ENCODE measurements at places on chromosomes 6 and 20.

GRCh38 chr6:41846666-41847237, 48.4 kb downstream of the USP49 start:
- peak; percentile 35 for DNase-seq

DNA sequence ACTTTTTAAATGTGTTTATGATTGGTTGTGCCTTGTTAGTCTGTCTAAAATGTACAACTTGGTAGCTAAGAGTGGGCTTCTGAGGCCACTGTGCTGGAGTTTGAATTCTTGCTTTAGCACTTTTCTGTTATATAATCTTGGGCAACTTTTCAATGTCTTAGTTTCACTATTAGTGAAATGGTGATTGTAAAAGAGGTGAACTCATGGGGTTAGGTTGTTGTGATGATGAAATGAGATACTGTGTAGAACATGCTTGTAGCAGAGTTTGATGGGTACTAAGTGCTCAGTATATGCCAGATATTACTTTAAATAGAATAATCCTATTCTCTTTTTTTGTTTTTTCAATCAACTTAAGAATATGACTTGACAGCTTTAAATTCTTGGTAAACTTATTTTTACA, 624.7 kb downstream of the CD109 start:
- DNase-seq, result no peak

DNA sequence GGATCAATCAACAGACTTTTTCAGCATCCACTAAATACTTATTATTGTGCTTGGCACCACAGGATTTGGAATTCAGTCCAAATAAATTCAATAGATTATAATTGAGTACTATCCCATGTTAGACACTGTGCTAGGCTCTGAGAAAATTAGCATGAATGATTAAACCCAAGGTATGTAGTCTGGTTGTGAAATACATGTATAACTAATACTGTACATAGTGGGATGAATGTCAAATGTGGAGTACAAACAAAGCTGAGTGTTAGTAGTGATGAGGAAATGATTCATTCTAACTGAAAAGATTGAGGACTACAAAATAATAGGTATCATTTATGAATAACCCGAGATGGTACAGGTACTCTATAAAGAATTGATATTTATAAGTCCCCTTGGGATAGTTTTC, 111.9 kb upstream of the FLRT3 start:
- no peak for DNase-seq

GRCh38 chr6:138869398-138869797, 73.5 kb downstream of the ECT2L start:
- no peak for DNase-seq

- DNase-seq, result no peak
Observed at GRCh38 chr6:79431537-79431933, 105.7 kb downstream of the LCA5 start.

DNA sequence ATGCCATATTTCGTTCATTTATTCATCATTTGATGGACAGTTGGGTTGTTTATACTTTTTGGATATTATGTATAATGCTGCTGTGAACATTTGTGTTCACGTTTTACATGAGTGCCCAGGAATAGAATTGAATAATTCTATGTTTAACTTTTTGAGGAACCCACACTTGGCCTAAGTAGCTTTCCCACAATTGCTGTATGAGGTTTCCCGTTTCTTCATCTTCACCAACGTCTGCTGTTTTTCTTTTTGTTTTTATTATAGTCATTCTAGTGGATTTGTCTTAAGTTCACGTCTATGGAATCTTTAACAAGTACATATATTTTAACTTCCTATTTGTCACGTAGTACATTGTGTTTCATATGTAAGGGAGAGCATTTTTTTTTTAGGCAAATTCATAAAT, 110.3 kb downstream of the JARID2 start:
- no peak for DNase-seq

DNA sequence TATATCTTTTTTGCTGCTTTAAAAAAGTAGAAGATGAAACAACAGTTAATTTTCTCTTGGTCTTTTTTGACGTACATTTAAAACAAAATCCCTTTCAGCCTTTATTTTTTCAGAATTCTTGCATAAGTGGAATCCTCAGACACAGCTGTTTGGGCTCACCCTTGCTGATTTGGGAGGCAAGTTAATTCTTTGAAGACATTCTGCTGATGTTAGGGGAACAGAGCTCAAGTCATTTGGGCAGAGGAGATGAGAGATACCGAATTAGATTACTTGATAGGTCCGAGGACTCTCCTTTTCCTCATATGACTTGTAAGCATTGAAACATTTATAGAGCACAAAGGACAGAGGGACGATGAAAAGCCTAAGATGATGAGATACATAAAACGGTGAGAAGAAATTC, 567.9 kb upstream of the CITED2 start:
- no peak for DNase-seq

- no peak for DNase-seq
Observed at GRCh38 chr20:62472138-62472940, 3.5 kb downstream of the GATA5 start.

DNA sequence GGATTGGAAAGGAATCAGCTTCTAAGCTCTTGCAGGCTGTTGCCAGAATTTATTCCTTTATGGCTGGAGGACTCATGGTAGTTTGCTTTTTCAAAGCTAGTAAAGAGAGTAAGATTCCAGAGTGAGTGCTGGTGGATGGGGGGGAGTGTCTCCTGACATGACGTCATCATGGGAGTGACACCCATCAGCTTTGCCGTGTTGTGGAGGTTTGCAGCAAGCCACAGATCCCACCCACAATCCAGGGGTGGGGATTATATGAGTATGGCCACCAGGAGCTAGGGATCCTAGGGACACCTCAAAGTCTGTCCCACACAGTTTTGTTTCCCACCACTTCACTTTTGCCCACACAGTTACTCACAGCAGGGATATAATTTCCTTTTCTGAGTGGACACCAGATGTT, 28.7 kb upstream of the PMEPA1 start:
- DNase-seq, result no peak
